Activated CD4-positive, alpha-beta T cell treated with anti-CD3 and anti-CD28 coated beads for 24 hours (primary cell): ENCODE measurements at places on chromosomes 2 and 18.

GRCh38 chr18:33699372-33699771 is 121.4 kb downstream of the ASXL3 start:
- DNase-seq: no peak

- no peak for DNase-seq
Measured at GRCh38 chr2:239394346-239394945, 6.4 kb downstream of the HDAC4 start.

DNA sequence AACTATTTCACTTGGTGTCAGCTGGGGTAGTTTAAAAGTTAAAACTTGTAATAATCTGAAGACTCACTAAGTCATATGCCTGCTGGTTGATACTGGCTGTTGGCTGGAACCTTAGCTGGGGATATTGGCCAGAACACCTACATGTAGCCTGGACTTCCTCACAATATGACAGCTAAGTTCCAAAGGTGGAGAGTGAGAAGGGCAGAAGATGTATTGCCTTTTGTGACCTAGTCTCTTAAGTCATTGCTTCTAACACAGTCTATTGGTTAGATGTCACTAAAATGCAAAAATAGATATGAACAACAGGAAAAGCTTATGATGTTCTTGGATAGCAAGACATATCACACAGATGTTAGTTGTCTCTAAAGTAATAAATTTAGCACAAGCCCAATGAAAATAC is 113.2 kb upstream of the CHAC2 start:
- no peak for DNase-seq

- DNase-seq: no peak
Measured at GRCh38 chr2:241894681-241895426, 25.3 kb downstream of the RTP5 start.

- DNase-seq: no peak
Measured at GRCh38 chr2:42951263-42951938, 159.0 kb upstream of the HAAO start.

DNA sequence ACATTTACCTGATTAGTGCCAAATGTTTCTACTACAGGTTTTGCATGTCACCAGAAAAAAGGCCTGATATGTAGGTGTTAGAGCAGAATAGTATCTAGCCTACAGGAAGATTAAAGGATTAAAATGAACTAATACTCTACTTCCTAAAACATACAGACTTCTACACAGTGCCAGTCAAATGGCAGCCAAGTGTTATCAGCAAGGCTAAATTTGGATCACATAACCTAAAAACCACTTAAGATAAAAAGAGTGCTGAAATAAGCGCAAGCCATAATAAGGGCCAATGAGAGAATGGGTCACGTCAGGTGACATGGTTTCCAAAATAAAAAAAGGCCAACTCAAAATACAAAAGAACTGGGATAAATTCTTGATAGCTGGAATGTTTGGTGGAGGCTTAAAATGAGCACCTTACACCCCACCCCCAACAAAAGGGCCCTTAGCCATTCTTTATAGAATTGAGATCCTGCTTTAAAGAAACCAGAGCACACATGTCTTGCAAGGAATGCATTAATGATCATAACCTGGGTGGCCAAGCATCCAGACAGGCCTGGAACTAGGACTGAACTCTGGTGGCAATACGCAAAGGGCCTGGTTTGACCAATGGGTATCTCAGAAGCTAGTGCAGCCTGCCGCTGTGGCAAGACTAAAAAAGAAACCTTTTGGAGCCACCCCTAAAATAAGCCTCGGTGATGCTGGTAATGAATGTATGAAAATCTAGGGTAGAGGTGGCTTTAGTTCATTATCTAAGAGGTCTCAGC is 32.4 kb downstream of the IRS1 start:
- no peak for DNase-seq

- no peak for DNase-seq
Measured at GRCh38 chr2:101860782-101861181, 131.0 kb upstream of the IL1R2 start.

GRCh38 chr2:110115291-110116032 is at the start of gene MALL:
TSS of gene MALL (minus strand) at chr2:110115822. CDS start at chr2:110115792, 30 bp downstream.
- no peak for DNase-seq

- DNase-seq: no peak
Measured at GRCh38 chr2:167729911-167730310, 517.5 kb downstream of the STK39 start.

DNA sequence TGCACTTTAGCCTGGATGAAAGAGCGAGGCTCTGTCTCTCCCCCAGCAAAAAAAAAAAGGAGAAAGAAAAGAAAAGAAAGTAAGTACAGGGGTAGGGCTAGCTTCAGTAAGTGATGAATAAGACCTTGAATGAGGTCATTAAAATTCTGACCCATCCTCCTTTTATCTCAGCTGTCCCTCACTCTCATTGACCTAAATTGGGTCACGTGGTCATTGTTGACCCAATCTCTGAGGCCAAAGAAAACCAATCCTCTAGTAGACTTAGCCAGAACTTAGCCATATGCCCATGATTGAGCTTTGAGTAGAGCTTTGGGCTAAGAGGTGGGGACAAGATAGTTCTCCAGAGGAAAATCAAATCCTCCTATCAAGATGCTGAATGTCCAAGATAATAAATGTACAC is 149.3 kb downstream of the PDE11A start:
- no peak for DNase-seq

DNA sequence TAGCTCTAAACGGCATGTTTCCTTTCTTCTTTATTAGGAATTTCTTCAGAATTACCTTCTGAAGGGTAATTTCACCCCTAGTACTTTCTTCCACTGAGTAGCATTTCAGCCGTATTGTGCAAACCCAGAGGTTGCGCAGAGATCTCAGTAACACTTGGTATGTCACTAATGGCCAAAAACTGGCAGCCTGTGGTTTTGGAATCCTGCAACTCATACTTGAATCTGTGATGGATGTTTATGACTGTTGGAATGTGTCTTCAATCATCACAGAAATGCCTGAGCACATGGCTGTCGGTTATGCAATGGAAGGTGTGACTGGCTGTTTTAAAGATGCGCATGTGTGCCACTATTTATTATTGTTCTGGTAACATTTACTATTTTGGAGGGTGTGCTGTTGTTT is 100.0 kb downstream of the COLEC12 start:
- no peak for DNase-seq

GRCh38 chr18:2411381-2411960 is 159.8 kb downstream of the METTL4 start:
- no peak for DNase-seq

DNA sequence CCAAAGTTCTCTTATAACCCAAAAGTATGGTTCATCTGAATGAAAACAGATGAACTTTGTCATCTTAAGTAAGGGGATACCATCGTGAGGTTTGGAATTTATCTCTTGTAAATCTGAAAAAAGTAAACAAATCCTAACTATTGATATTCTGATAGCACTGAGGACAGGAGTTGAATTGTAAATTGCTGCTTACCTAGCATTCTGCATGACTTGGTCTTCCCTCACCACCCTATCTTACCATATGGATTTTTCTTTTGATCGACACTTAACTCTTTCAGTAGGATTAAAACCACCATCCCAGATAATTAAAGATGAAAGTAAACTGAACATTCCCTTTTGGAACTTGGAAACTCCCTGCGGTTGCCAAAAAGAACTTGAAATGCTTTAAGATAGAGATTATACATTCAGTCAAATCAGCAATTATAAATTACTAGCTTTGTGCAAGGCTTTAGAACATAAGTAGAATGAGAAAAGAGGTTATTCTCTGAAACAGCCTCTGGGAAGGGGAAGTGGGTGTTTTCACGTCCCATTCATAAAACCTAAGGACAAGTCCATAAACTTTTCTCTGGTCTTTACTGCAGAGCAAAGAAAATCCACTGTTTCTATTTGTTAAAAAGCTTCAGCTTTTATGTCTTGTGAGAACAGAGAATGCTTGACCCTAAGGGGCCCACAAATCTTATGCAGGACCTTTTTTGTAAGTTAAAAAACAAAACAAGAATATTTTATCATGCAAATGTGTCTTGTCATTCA is 49.7 kb upstream of the ZNF397 start:
- DNase-seq: no peak

DNA sequence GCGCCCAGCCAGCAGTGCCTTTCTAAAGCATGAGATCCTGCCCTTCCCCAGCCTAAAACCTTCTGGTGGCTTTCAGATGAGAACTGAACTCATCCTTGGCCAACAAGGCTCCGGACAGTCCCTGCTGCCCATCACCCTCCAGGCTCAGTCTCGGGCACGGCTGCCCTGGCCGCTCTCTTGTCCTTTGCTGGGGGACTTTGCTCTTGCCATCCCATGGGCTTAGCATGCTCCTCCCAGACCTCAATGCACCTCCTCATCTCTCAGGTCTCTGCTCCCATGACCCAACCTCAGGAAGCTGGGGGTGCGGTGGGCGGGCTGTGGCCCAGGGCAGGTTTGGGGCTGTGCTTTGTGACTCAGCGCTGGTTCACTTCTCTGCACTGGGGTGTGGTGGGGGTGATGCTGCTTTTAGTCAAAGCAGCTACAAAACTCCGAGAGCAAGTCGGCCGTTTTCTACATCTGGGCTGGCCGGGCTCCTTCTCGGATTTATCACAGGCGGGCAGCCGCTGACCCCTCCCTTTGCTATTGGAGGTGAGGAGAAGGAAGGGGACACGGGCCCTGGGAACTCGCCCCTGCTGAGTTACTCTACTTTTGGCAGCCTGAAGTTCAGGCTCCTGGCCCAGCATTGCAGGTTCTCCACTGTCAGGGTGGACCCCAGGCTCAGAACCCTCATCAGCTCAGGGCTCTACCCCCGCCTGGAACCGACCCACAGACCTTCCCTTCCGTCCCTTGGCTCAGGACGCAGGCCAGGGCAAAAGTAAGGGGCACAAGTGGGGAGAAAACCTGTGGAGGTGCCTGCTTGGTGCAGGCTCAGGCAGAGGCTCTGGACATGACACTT is 90.6 kb upstream of the TAF1B start:
- peak; percentile 79 for DNase-seq

DNA sequence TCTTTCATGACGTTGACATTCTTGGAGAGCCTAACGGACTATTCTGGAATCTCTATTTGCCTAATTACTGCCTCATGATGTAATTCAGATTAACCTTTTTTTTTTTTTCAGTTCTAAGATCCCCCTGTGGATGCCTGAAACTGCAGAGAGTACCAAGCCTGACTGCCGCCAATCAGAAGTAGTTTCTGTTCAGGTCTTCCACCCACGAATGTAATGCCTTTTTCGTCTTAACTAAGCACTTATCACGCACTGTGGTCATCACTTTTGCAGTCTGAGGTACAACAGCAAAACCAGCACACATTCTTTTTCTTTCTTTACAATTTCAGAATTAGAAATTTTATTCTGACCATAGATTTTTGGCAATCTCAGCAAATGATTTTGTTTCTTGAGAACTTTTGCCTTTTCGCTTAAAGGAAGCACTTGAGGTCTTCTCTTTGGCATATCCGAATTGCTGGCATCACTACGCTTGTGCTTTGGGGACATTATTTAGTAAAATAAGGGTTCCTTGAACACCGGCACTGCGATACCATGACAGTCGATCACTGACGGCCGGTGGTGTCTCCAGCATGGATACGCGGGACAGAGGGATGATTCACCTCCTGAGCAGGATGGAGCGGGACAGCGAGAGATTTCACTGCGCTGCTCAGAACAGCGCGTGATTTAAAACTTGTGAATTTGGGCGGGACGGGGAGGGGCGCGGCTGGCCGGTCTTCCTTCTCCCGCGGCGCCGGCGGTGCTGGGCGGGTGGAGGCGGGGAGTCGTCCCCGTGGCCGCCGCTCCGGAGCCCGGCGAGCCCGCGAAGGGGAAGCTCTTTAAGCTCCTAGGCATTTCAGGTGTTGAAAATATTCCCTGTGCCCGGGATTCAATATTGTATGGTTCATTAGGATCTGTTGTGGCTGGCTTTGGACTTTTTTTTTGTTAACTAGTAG is 32.0 kb upstream of the GPR55 start:
- no peak for DNase-seq
